Fibroblast of skin of right biceps (primary cell): ENCODE measurements at places on chromosomes 2 and 18.
A peak's percentile ranks its signal among the peaks of the same experiment; 100 is the strongest.

DNA sequence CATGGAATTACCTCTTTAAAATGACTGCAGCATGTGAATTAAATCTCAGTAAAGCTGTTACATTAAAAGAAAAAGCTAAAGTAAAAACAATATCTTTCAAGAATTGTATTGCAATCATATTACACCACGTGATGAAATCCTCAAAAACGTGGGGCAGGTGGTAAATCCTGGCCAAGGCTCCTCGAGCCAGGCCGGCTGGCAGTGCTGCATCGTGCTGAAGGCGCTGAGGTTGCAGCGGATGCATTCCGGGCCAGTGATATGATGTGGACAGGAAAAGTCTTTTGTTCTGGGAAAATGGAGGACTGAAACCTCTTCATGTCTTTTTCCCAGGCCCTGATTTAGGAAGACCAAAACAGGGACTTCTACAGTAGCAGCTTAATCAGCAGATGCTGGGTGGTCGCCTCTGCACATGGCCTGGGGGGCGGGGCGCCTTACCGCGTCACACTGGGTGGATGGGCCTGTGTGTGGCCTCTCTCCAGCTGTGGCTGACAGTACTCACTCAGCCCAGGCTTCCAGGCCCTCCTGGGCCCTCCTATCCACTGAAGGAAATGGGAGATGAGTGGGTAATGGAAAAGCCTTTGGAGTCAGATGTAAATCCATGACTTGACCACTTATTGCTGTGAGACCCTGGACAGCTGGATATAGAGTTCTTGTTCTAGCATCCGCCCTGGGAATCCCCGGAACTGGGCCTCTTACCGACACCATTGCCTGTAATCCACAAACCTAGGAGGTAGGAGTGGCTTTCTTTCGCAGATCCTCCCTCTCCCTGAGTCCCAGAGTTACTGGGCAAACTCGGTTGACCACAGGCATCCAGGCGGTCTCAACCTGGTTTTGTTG is 45.1 kb downstream of the PROC start:
- DNase-seq: peak; percentile 21

GRCh38 chr18:50973367-50974126 is 5.7 kb downstream of the ELAC1 start:
- peak; percentile 62 for DNase-seq

DNA sequence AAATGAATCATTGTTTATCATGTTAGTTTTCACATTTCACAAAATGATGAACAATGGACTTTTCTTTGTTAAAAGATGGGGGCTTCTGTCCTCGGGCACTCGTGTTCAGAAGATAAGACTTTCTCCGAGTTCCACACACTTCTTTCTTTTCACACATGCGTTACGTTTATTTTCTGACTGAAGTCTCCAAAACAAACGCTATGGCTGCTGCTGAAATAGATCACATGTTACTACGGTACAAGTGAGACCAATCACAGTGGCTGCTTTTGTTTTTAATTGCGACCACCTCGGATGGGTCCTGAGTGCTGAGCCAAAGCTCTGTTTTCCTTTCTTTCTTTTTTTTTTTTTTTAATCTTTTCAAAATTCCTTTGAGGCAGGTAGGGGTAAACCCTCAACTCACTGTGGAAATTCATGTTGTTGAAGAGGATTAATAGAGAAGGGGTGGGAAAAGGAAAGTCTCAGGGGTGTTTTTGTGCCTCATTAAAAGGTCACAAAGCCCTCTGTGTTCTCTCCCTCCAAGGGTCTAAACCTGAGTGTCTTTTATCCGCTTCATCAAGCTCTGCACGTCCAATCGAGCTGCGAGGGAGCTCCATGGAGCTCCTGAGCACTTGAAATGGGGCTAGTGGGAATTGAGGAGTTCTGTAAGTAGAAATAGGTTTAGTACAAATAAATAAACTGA is 48.2 kb downstream of the ARL4C start:
- no peak for DNase-seq

DNA sequence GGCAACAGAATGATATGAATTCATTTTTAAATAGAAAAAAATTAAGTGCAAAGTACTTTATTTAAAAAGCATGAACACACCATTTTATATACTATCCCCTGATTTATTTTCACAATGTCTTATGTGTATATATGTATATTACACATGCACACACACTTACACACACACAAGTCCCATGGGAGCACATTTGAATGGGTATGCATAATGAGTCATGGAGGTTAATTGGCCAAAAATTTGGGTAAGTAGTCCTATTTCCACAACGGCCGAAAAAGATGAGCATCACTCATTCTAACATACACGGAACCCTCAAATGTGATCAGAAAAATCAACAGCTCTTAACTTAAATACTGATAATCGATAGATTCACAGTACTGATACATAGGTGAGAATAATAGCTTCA is 97.4 kb upstream of the NABP1 start:
- DNase-seq: peak; percentile 79

DNA sequence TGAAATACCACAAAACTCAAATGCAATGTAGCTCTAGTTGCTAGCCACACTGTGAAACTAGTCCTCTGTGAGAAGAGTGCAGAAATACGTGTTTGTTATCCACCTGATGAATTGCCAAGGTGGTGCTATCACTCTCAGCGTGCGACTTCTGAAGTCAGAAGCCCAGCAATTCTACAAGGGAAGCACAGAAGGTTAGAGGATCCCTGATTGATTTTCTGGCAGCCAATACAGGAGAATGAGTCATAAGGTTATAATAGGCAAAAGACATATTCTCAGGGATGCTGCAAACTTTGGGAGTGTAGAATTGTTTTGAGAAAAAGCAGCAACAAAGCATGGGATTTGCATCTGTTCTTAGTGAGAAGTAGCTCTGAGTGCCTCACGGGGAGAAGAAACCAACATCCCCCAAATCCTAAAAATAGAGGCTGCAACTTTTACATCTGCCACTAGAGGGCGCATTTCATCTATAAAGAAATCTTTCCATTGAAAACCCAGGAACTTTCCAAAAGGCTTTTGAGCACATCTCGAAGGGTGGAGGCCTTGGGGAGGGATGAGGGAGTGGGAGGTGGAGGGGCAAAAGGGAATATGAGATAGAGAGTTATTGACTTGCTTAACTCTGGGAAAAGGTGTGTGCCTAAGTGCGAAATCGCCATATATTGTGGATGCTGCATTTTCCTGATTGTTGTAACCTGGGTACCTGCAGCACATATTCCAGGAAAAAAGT is 78.0 kb downstream of the TMEM182 start:
- DNase-seq: peak; percentile 37

DNA sequence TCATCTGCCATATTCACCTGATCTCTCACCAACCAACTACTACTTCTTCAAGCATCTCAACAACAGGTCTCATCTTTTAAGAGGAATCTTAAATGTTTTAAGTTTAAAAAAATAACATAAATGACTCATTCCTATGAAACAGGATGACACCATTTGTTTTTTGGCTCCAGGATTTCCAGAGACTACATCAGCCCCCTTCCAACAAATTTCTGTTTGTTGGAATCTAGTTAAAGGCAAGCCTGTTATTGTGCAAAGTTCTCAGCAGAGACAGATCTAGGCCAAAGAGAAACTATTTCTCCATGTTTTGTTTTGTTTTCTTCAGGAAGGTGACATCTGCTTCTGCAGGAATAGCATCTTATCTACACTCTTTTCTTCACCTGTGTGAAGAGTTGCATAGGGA is 204.8 kb upstream of the SH3BP4 start:
- DNase-seq: peak; percentile 30

- no peak for DNase-seq
Observed at GRCh38 chr2:100919316-100919715, 82.8 kb upstream of the RPL31 start.

GRCh38 chr2:22002066-22002465 is 878.3 kb downstream of the TDRD15 start:
- no peak for DNase-seq

GRCh38 chr18:23689616-23690504 is 607 bp downstream of the LAMA3 start:
- DNase-seq: no peak

- peak; percentile 82 for DNase-seq
Observed at GRCh38 chr2:69122271-69122670, 109.3 kb downstream of the ANTXR1 start.
